ENCODE measurements at places on chromosomes 2 and 18.

DNA sequence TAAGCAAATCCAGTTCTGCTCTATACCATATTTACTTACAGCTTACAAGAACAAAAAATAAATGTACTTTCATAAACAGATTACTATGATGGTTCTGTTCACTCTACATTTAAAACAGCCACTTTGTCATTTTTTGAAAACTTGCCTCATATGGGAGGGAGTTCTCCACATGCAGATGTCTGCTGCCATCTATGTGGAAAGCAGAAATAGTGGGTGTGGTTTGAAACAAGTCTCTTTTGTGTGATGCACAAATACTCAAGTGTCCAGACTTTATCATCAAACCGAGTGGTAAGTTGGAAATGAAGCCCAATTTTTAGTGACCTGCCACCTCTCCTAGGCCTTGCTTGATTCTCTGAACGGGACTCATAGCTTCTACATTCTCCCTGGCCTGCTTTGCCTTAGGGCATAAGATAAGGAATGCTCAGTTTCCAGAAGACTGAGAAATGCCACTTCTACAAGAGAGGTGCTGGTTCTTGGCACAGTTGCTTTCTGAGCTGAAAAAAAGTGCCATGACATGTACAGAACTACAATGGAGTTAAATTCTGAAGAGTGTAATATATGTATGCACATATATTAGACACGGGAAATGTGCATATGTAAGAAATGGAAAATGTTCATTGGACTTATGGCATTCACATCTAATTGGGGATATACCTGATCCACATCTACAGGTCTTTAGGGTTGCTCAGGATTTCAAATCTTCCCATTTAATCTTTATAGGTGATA lies 221.0 kb downstream of the SLC8A1 start:
- DNase-seq = no peak

DNA sequence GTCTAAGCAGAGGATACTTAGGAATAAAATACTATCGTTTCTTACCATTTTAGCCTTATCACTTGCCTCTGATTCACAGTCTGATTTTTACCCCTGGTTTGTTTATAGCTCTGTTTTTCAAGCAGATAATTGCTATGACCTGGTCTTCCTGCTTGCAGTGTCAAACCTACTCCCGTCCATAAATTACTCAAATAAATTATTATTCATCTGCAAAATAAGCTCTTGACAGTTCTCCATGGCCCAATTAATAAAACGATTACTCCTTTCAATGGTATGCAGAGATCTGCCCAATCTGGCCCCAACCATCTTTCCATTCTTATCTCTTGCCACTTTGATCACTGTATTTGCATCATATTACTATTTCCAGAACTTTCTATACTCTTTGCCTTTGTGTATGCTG lies 354.0 kb downstream of the CCDC85A start:
- DNase-seq = no peak

DNA sequence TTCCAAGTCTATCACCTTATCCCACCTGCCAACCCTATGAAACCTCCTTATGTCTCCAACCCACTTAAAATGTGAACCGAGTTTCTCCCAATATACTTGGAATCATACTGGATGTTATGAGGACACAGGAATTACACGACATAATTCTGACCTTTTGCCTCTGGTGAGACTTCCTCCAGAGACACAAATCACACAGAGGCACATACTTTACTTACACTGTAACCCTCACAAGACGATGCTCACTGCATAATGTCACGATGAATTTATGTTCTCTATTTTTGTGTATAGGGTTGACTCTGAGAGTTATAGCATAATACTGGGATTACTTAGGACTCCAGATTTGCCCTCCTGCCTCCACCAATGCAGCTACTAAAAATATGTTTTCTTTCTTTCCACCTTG lies 28.0 kb upstream of the SETBP1 start:
- DNase-seq = no peak

GRCh38 chr18:33838054-33838453 lies 260.0 kb downstream of the ASXL3 start:
- no peak for DNase-seq

DNA sequence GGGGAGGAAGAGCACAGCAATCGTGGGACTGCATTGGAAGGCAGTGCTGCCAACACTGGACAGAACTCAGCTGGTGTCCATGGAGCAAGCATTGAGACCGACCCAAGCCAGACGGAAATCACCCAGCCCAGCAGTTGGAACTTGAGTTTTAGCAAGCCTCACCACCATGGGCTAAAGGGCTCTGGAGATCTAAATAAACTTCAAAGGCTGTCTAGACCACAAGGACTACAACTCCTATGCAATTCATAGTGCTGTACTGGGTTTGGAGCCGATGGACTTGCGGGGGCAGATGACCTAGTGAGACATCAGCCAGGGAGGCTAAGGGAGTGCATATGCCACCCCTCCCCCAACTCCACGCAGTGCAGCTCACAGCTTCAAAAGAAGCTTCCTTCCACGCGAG lies 243.6 kb upstream of the SLC39A10 start:
- DNase-seq = no peak

GRCh38 chr18:55857409-55857808 lies 269.4 kb upstream of the TCF4 start:
- no peak for DNase-seq

DNA sequence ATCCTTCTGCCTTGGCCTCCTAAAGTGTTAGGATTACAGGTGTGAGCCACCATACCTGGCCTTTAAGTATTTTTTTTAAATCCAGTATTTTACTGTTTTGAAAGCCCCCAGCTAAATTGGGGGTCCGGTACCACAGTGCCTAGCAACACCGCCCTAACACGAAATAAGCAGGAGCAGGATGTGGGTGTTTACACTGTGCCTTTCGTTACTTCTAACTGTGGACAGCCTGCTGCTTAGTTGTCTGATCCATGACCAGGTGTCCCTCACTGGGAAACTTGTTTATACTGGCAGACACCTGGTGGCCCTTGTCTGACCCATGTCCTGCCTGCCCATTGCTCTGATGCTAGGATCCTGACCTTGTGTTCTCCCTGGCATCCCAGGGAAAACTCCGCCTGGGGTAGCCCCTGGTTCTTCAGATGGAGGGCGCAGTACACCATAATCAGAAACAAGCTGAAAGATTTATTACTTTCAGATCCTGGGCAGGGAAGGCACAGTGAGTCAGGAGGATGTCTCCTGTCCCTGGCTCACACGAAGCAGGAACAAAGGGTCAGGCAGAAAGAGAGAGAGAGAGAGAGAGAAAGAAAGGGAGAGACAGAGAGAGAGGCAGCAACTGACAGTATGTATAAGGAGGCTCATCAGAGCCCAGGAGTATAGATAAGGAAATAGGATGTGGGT lies 55.7 kb downstream of the NCAPH start:
- DNase-seq = no peak

- no peak for DNase-seq
These were observed 124.1 kb upstream of the SLC38A11 start for GRCh38 chr2:165079432-165079831.

- no peak for DNase-seq
These were observed 80.8 kb downstream of the MDH1 start for GRCh38 chr2:63669596-63669995.
